ENCODE measurements at places on chromosomes 13 and 19.

DNA sequence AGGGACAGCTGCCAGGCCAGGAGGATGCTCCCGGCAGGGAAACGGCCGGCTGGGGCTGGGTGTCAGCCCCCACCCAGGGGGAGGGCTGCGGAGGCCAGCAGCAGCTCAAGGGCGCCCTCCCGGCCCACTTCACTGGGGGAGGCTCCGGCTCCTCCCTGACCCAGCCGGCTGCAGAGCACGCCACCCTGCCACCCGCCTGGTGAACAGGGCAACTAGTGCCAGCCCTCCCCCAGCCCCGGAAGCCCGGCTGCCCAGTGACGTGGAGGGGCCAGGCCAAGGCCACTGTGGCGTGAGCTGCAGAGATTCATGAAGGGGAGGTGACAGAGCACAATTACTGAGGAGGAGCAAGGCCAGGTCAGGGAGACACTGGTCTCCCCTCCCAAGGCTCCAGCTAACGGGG lies 14.7 kb downstream of the REXO1 start:
- no peak for DNase-seq

GRCh38 chr13:87498681-87499080 lies 172.5 kb upstream of the SLITRK5 start:
- no peak for DNase-seq

- DNase-seq = no peak
These were observed 379.9 kb upstream of the PCDH20 start for GRCh38 chr13:61795580-61795979.

DNA sequence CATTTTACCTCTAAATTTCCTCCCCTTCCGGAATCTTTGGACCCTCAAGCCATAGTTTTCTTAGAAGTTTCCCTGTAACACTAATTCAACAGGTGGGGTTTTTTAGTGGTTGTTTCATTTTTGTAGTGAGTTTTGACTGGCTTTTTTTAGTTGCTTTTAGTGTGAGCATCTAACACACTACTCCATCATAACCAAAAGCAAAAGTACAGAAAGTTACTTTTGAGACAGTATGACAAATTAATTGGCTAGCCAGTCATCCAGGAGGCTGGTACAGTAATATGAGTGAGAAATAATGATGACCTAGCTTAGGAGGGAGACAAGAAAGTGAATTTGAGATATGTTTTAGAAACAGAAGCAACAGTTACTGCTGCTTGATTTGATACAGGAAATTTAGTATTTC lies 71.5 kb downstream of the DNAJC15 start:
- DNase-seq = no peak

- DNase-seq = no peak
These were observed 171.9 kb downstream of the TBC1D4 start for GRCh38 chr13:75309981-75310580.

GRCh38 chr13:64962404-64962803 lies 2267.7 kb downstream of the PCDH9 start:
- DNase-seq = no peak

DNA sequence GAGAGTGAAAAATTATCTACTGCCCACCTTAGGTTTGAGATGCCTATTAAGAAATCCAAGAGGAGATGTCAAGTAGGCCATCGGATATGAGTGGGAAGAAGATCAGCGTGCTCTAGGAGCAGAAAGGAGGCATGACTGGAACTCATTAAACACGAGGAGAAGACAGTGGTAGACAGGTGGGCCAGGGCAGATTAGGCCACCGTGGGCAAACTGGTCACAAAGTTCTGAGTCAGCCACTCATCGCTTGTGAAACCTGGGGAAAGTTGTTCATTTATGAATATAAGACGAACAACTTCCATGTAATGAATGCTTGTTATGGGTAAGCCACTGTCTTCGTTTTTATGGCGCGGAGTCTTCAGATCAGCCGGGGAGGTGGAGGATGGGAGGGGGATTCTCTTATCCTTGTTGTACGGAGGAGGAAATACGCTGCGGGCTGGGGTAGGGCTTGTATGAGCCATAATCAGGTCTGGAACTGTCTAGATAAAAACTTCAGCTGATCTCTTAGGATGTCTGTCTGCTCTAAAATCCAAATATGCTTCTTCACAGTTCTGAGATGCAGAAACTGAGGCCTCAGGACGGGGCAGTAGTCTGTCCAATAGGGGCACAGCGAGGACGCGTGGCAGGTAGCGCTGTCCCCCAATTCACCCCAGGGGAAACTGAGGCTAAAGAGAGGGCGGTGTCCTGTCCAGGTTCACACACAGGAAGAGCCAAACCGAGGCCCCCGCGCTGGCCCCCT lies 1.1 kb upstream of the ZNF444 start:
- no peak for DNase-seq

GRCh38 chr19:19527674-19528625 lies 761 bp upstream of the YJEFN3 start:
- DNase-seq = no peak

DNA sequence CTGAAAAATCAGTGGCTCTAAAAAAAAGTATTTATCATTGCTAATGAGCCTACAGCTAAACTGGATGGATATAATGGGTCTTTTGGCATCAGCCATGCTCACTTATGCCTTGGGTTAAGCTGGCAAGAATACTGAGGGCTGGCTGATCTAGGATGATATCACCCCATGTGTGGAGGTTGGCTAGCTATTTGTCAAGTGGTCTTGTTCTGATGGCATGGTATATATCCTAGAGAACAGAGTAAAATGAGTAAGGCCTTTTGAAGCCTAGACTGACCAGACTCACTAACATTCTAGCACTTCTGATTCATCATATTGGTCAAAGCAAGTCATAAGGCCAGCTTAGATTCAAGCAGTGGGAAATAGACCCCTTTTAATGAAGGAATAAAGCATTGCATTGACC lies 383.0 kb downstream of the SLITRK1 start:
- DNase-seq = no peak

All from CD4-positive, alpha-beta T cell treated with Interleukin-15 for 4 hours (primary cell).